ENCODE measurements at places on chromosomes 6 and 20.

- no peak for DNase-seq
These were observed 114.2 kb upstream of the BEND6 start for GRCh38 chr6:56840467-56841380.

GRCh38 chr6:17908831-17909230, 78.6 kb downstream of the KIF13A start:
- DNase-seq: no peak

DNA sequence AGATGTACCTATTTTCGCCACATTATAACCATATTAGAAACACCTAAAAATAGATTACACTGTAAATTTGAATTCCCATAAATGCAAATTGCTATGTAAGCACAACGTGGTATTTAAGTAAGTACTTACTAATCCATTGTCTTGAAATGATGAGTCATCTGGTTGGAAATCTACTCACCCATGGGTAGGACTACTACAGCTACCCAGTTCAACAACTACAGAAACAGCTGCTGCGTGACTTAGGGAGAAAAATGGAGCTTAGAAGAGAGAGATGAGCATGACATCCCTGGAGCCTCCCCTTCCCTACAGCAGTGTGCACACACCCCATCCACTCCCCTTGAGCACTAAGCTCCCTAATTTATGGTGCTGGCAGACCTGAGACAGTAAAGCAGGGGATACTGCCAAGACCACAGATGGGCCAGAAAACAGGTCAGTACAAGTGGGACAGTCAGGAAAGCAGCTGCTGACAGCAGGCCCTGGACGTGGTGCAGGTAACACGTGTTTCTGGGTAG, 26.9 kb downstream of the RRAGD start:
- DNase-seq: peak; percentile 34

GRCh38 chr20:54642864-54643667, 167.7 kb downstream of the DOK5 start:
- DNase-seq: no peak

DNA sequence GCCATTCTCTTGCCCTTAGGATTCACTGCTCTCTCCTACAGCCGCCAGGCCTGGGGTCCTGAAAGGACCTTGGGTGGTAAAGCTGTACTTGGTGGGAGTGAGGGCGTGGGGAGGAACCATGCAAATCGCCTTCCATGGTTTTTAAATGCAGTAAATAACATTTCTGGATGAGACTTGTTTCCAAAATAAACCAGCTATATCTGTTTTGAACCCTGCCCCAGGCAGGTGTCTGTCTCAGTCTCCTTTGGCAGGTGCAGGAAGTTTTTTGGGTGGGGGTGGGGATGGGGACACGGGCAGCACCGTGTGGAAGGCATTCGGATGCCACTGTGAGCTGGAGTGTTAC, 14.3 kb downstream of the ITPA start:
- no peak for DNase-seq

DNA sequence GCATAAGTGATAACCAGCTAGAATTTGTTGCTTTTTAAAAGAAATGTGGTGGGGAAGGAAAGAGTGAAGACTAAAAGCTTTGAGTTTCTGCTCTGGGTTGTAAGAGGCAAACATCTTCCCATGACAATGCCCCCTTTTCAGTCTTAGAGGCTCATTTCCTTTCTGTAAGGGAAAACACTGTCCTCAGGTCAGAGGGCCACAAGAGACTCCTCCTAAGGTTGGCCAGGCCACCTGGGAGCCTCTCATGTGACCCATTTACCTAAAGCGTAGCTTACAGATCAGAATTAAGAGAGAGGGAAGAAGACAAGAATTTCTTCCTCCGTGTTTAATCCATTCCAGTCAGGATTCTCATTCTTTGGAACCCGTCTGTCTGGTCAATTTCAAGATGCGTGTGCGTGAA, 220.4 kb upstream of the HEY2 start:
- no peak for DNase-seq

DNA sequence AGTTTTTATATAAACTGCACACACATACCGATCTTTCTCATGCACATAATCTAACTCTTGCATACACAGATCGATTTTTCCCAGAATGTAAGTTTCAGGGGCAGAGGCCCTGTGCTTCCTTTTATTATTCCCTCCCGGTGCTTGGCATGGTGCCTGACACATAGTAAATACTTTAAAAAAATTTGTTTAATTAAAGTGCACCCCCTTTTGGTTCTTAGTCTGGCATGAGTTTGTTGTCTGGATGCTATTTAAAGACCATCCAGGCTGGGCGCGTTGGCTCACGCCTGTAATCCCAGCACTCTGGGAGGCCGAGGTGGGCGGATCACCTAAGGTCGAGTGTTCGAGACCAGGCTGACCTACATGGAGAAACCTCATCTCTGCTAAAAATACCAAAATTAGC, 5.4 kb upstream of the DEK start:
- DNase-seq: no peak

DNA sequence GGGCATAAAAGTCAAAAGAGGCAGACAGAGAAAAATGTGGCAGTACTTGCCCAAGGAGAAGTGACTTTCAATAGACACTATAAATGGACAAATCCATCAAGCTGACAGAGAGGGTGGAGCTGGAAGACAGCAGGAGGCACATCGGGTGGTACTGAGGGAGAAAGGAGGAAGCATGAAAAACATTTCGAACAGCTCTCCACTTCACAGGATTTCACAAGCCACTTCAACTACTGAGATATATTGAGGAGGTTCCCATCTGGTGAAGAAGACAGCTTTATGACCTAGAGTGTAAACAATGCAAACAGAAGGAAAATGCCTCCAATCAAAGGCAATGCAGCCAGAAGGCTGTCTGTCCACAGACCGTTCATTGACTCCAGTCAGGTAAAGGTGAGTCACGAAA, 259.4 kb upstream of the ECI2 start:
- DNase-seq: no peak

- DNase-seq: no peak
These were observed 59.3 kb upstream of the JAG1 start for GRCh38 chr20:10733122-10733521.

GRCh38 chr20:33606118-33606771, 55.9 kb upstream of the C20orf144 start:
- DNase-seq: no peak

GRCh38 chr6:42629845-42630244, 66.0 kb downstream of the UBR2 start:
- no peak for DNase-seq

DNA sequence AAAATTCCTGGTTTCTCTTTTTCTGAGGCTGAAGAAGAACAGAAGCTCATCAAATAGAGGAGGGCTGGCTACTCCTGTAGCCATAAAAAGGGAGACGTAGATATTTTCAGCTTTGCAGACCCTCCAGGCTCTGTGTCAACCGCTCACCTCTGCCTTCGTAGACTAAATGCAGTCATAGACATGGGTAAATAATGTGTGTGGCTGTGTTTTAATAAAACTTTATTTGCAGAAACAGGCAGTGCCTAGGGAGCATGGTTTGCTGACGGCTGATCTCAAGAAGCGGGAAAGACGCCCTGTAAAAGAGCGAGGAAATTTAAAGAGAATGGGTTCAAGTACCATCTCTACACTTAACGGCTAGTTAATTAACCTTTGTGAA, 171.8 kb downstream of the BCAS1 start:
- no peak for DNase-seq

DNA sequence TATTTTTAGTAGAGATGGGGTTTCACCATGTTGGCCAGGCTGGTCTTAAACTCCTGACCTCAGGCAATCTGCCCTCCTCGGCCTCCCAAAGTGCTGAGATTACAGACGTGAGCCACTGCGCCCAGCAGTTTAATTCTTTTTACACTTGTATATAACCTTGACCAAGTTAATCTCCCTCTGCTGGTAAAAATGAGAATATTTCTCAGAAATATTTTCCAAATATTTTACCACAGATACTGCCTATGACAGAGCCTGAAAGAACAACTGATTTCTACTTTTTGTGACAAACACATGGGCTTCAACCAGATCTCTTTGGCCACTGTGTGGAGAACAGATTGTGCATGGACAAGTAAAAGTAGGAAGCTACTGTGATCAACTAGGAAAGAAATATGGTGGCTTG, 21.2 kb upstream of the NHSL1 start:
- peak; percentile 30 for DNase-seq

DNA sequence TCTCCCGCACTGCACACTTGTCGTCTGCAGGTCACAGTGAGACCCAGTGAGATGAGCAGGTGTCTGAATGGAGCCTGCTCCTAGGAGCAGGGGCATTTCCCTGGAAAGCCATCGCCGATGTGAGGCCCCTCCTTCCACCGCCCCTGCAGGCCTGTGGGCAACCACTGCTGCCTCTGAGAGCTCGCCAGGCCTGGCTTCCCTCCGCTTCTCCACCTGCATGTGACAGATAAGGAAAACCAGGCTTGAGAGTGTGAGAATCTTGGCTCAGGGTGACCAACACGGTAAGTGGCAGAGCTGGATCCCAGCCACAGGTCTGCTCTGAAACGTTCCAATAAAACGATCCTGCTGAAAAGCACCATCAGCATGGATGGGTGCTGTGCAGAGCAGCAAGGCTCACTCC, 332.8 kb downstream of the CDH4 start:
- DNase-seq: no peak

GRCh38 chr20:49620364-49621240, 52.7 kb upstream of the PTGIS start:
- peak; percentile 76 for DNase-seq

GRCh38 chr20:52974179-52974594, 2.0 kb downstream of the TSHZ2 start:
- DNase-seq: peak; percentile 82

DNA sequence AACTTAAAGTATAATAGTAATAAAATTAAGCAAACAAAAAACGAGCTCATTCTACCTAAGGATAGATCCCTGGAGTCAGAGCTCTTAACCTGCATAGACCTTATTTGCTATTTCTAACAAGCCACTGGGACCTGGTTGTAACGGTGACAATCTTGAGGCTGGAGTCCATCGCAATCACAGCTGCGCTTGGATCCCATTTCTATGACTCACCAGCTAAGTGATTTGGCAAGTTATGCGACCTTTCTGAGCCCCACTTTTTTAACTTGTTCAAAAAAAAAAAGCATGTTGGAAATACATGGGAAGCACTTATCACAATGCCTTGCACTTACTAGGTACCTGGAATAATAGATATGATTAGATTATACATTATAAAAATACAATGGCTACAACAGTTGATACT, 389.5 kb upstream of the CDH4 start:
- no peak for DNase-seq

DNA sequence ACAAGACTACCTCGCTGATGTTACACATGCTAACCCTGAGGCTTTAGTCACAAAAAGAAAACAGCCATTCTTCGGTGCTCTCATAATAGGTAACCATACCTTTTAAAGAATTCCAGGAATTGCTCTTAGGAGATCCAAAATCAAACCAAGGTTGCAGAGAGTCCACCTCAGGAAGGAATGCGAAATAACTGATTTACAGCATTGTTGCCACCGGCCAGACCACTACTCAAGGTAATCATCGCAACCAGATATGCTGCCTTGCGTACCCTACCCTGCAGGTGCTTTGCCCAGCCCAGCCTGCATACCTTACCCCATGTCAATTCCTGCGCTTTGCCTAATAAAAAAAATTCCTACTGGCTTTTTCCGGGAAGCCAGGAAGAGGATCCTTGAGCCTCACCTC, 27.0 kb downstream of the NUP153 start:
- no peak for DNase-seq

DNA sequence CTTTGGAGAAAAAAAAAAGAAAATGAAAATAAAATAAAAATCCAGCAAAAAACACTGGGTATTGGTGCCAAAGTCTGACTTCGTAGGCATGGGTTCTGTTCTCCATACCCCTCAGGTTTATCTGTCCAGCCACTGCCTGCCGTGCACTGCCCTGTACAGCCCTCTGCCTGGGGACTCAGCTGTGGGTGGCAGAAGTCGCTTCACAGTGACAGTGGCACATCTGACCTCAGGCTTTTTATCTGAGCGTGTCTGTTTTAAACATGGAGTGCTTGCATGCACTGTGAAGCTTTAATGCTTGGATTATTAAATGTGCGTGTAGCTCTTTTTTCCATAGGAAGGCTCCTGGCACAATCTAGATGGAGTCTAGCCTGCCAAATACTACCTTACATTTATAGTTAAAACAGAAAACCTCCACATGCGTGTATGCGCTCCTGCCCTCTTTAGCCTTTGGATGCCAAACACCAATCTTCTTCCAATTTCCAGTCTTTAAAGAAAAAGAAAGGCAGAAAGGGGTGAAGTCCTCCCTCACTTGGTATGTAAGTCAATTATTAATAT, 375.5 kb downstream of the UTRN start:
- no peak for DNase-seq

DNA sequence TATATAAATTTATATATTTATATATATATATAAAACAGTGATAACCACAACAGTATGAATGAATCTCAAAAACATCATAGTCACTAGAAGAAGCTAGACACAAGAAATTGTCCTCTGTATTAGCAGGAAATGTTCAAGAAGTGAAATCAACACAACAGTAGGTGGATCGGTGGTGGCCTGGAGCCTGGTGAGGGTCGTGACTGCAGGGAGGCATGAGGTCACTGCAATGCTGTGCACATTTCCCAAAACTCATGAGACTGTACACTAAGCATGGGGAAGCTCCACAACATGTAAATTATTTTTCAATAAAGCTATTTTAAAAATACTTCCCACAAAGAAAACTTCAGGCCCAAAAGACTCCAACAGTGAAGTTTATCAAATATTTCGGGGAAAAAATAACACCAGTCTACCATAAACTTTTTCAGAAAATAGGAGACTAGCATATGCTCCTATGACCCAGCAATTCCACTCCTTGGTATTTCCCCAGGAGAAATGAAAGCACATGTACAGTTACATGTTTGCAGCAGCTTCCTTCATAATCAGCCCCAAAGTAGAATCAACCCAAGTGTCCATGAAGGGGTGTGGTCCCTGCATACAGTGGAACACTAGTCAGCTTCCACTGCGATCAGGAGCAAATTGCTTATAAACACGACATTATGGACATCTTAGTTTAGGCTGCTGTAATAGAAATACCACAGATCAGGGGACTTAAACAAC, 144.2 kb downstream of the TBXT start:
- no peak for DNase-seq

DNA sequence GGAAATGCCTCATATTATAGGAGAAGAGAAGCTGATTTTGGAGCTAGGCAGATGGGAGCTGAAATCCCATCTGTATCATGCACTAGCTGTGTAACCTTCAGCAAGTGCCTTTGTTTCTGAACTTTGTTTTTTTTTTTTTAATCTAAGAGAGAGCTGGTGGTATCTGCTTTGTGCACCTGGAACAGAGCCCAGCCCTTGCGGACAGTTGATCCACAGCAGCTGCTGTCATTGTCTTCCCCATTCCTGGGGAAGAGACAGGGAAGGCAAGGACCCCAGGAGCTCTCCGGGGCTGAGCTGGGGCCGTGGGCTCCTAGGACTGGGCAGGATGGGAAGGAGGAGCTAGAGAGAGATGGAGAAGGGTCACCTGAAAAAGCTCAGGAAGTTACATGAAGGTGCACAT, 92.1 kb downstream of the SYNJ2 start:
- no peak for DNase-seq

GRCh38 chr6:89281779-89282246, 33.3 kb downstream of the GABRR2 start:
- peak; percentile 48 for DNase-seq

GRCh38 chr20:3251806-3252205, 12.8 kb upstream of the SLC4A11 start:
- peak; percentile 26 for DNase-seq
